ENCODE measurements at places on chromosomes 4 and X.

DNA sequence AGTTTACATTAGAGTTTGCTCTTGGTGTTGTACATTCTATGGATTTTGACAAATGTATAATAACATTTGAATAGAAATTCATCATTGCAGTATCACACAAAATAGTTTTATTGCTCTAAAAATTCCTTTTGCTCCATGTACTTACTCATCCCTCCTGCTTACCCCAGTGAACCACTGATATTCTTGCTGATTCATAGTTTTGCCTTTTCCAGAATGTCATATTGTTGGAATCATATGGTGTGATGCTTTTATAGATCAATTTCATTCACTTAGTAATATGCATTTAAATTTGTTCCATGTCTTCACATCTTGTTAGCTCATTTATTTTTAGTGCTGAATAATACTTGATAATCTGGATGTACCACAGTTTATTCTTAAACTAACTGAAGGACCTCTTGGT lies 1593.2 kb downstream of the C4orf33 start:
- DNase-seq = no peak

DNA sequence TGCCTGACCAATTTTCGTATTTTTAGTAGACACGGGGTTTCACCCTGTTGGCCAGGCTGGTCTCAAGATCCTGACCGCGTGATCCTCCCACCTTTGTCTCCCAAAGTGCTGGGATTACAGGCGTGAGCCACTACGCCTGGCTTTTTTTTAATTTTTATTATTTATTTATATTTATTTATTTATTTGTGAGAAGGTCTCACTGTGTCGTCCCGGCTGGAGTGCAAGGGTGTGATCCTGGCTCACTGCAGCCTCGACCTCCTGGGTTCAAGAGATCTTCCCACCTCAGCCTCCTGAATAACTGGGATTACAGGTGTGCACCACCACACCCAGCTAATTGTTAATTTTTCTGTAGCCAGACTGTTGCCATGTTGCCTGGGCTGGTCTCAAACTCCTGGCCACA lies 141.1 kb downstream of the CRLF2 start:
- no peak for DNase-seq

- DNase-seq = no peak
These were observed 27.1 kb downstream of the TMEM271 start for GRCh38 chr4:548976-549375.

DNA sequence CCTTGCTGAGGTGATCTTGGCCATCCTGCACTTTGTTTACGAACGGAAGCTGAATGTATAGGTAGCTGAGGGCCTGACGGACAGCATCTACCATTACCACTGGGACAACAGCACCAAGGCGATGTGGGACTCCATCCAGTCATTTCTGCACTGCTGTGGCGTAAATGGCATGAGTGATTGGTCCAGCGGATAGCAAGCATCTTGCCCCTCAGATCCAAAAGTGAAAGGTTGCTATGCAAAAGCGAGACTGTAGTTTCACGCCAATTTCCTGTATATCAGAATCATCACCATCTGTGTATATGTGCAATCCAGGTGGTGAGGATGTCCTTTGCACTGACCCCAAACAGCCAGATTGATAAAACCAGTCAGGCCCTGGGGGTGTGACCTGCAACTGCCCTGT lies 4.2 kb upstream of the PYURF start:
- no peak for DNase-seq

DNA sequence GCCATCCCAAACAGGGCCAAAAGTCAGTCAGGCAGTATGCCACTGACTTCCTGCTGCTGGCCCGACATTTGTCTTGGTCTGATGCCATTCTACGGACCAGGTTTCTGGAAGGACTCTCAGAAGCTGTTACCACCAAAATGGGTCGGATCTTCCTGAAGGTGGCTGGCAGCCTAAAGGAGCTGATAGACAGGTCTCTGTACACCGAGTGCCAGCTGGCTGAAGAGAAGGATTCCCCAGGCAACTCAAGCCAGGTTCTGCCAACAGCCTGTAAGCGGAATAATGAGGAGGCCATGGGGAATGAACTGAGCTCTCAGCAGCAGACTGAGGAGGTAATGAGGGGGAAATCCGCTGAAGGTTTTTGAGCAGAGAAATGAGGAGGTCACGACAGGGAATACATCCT lies 95.7 kb downstream of the RTL9 start:
- no peak for DNase-seq

GRCh38 chr4:123014038-123014437 lies 91.6 kb upstream of the NUDT6 start:
- no peak for DNase-seq

GRCh38 chrX:10828036-10828435 lies 207.7 kb upstream of the MID1 start:
- DNase-seq = no peak

GRCh38 chr4:108328383-108328732 lies 159.6 kb upstream of the LEF1 start:
- no peak for DNase-seq

GRCh38 chr4:41307638-41308037 lies 50.9 kb downstream of the UCHL1 start:
- DNase-seq = no peak

DNA sequence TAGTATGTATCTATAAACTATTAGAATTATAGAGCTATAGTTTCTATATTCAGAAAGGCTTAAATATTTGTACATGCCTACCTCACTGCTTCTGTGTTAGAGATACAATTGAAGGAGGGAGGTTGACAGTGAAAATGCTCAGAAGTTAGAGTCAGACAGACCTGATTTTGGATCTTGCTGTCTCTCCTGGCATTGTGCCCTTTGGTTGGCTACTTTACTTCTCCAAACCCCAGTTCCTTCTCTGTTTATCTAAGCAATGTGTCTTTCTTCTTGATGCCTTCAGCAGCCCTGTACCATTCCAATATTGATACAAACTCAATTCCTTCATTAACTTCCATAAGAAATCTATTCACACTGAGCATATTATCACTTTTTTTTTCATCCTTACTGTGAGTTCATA lies 28.7 kb downstream of the CCNG2 start:
- no peak for DNase-seq

- no peak for DNase-seq
These were observed 69.0 kb downstream of the STAG2 start for GRCh38 chrX:124030520-124030919.

Data from gastrocnemius medialis (tissue), 4 donors.